ENCODE measurements at places on chromosomes 7 and 10. TPM values are rescaled to one million over a fixed set of nuclear protein-coding genes. Genes with fewer than 3 reads are reported as not detected.

The GRK5 gene
- 12.1 TPM for total RNA-seq

The SPDYE2B gene
- not detected for total RNA-seq

The CAV2 gene
- total RNA-seq = 170 TPM

The HEPACAM2 gene
- not detected for total RNA-seq

The STX1A gene
- total RNA-seq = 83.3 TPM

The HOGA1 gene
- total RNA-seq = 0.76 TPM

The SSC4D gene
- 0.92 TPM for total RNA-seq

The ABCF2 gene
- 67.5 TPM for total RNA-seq

The CADPS2 gene
- total RNA-seq = 0.13 TPM

The TRPV5 gene
- not detected for total RNA-seq

The LGI1 gene
- not detected for total RNA-seq

The TFR2 gene
- 2.4 TPM for total RNA-seq

The MDFIC gene
- 18.9 TPM for total RNA-seq

The MMD2 gene
- not detected for total RNA-seq

The RBP3 gene
- not detected for total RNA-seq

The PLAU gene
- 124 TPM for total RNA-seq
